ENCODE measurements at places on chromosomes 2 and 18.

GRCh38 chr18:59022167-59022945 lies 117.3 kb upstream of the SEC11C start:
- DNase-seq = no peak

DNA sequence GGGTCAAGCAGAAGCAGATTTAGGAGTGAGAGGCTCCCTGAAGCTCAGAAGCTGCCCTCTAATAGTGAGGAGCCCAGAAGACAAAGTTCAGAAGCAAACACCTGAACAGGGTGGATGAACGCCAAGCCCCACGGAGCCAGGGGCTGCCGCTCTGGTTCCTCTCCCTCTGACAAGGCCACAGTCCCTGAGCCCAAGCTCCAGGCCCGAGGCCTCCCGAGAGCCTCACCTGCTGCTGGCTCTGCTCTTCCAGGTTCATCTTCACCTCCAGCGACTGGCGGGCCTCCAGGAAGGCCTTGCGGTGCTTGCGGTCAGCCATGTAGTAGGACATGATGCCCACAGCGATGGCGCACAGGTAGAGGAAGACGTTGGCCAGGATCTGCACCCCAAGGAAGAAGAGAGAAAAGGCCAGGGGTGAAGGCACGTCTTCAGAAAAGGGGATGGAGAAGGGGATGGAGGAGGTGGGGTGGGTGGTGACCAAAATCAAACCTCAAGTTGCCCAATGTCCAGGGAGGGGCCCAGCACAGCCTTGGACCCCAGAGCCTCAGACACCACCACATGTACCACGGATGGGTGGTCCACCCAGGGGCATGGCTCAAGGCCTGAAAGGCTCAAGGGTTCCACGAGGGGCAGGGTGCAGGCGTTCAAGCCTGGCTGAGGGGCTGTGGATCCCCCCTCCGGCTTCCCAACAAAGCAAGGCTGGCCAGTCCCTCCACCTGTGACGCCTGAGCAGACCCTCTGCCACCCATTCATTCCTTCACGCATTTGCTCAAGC lies 47.5 kb downstream of the ADCY3 start:
- no peak for DNase-seq

GRCh38 chr18:3538456-3538855 lies 88.5 kb downstream of the TGIF1 start:
- DNase-seq = no peak

- no peak for DNase-seq
Observed at GRCh38 chr18:38695559-38696280, 1130.1 kb upstream of the CELF4 start.

DNA sequence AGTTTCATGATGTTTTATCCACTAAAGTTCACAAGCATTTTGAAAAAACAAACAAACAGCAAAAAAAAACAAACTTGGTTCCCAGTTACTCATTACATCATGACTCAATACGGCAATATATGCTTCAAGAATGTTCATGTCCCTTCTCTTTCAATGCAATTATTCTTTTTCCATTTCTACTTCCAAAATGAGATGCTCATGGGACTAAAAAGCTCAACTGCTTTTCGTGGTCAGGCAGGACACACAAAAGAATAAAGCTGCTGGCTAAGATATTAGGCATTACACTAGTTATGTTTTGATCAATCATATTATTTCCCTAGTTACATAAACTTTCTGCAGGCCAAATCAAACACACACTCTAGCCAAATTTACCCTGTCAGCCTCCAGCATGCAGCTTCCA lies 301.3 kb downstream of the EPHA4 start:
- DNase-seq = no peak

- no peak for DNase-seq
Observed at GRCh38 chr2:134602666-134603065, 116.1 kb downstream of the TMEM163 start.

DNA sequence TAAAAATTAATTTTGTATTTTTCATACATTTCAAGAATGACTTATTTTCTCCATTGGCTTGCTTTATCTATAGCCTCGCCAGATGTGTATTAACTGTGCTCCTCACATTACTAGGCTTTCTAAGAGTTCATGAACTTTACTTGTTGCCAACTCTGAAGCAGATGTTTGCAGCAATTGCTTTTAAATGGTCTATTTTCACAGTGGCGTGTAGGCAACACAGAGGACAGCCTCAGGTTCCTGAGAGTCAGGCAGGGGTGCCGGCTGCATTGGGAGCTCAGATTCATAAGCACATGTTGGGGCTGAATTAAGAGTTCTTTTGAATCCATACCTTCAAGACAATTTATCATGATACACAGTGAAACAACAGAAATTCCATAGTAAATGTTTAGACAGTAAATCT lies 179.2 kb upstream of the PXDN start:
- DNase-seq = no peak

DNA sequence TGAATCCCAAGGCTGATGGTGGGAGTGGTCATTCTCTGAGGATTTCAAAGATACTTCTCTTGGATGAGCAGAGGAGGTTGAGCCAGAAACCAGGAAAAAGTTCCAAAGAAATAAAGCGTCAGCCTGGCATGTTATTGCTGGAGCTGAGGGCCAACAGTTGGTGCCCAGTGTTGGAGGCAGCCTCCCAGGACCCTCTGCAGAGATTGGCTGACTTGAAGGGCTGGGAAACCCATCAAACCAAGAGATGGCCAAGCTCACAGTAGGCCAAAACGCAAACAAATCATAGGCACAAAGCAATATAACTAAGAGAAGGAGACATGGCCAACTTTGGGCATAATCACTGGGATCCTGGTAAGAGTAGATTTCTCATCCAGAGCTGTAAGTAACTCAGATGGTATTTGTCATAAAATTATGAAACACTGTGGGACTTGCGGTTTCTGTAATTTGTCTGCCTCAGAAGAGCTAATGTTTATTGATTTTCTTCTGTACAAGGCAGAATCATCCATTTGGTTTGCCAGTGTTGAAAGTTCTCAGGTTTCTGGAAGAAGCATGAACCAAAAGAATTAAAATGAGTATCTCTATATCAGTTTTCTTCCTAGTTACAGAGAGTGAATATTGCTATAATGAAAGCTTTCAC lies 108.3 kb downstream of the ATL2 start:
- DNase-seq = no peak

GRCh38 chr2:38223256-38223655 lies 147.3 kb upstream of the CYP1B1 start:
- DNase-seq = no peak

GRCh38 chr2:56474412-56475158 lies 290.8 kb downstream of the CCDC85A start:
- DNase-seq = no peak

DNA sequence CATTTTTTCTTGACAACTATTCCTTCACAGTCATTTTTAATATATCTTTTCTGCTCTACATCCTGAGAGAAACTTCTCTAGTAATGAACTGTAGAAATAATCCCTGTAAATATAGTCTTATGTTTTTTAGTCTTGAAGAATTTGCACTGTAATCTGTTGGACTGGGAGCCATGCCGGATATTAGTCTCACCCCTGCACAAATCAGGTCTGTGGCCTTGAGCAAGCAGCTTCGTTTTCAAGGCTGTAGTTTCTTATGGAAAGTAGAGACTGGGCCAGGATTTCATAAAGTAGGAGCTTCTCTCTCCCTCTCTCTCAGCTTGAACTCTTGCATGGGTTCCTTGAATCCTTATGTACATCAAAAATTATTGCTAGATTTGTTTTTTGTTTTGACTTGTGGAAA lies 8.7 kb downstream of the FARP2 start:
- DNase-seq = no peak

- no peak for DNase-seq
Observed at GRCh38 chr2:239674101-239674980, 273.5 kb upstream of the HDAC4 start.

DNA sequence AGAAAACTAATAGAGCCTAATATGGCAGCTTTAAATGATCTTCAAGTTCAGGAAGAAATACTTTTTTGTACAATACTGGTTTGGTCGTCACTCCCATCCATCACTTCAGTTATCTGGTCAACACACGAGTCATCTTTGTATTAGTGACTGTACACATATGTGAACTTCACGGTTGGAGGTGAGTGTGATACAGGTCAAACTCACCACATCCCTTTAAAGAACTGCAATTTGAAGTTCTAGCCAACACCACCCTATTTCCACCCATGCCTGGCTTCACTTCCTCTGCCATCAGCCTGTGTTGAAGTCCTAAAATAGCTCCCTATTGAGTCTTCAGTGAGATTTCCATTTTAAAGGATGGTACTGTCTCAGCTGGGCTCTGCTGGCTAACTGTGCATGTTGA lies 361.9 kb downstream of the TXNL1 start:
- no peak for DNase-seq

GRCh38 chr18:34495506-34495905 lies 214.6 kb upstream of the DTNA start:
- DNase-seq = no peak

- DNase-seq = no peak
Observed at GRCh38 chr18:75489493-75490190, 62.1 kb upstream of the SMIM21 start.

DNA sequence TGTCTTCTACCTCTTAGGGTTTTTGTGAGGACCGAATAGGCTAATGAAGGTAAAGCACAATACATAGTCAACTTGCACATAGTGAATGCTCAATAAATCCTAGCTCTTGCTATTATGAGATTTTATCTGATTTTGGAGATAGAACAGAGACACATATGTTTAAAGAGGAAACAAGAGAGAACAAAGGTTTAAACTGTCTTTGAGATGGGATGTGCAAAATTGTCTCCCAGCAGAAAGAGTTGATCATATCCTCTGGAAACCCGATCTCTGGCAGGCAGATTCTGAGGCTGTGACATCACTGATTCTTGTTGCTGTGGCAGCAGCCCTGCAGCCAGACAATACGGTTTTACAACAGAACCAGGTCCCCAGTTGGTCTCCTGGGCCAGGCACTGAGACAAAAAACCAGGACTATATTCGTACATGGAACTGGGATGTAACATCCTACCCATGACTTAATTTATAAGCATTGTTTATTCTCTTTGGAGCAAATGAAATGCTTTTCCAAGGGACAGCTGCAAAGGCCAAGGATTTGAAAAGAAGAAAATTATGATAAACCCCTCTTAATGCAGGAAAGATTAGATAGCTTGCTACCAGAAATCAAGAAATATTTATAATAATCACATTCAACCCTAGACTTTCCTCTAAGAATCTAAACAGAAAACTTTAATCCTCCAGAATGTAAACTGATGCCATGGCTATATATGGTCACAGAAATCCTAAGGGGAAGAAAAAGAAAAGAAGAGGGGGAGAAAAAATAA lies 80.2 kb downstream of the SLC8A1 start:
- no peak for DNase-seq

DNA sequence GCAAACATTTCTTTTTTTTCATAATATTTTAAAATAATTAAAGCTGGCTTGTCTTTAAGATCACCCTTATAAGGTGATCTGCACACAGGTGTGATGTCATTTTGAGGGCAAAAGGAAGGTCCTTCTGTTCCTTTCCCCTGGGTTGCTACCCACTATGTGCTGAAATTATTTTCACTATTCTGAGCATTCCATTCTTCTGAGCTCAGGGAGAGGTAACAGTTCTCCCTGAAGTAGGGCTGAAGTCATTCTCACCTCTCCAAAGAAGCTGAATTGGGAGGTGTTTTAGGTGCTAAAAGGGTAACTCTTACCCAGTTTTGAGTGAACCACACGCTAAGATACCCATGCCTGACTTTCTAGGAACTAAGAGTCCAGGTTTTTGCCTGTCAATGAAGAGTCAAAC lies 247.6 kb downstream of the SLC4A3 start:
- DNase-seq = no peak

DNA sequence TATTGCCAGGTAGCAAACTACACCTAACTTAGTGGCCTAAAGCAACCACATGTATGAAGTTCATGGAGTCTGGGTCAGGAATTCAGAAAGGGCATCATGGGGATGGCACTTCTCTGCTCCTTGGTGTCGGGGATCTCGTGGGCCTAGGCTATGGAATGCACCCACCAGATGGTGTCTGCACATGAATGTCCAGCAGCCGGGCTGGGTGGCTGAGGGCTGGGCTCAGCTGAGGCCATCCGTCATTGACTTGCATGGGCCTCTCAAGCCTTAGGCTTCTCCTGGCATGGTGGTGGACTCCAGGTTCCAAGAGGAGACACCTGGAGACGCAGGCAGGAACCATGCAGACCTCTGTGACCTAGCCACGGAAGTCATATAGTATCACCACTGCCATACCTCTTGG lies 26.0 kb upstream of the RPL31 start:
- DNase-seq = no peak

GRCh38 chr2:2157400-2157799 lies 173.7 kb downstream of the MYT1L start:
- DNase-seq = no peak

GRCh38 chr2:65382776-65383357 lies 49.5 kb downstream of the SPRED2 start:
- DNase-seq = peak; percentile 56

GRCh38 chr18:22563164-22563583 lies 145.5 kb upstream of the CTAGE1 start:
- DNase-seq = no peak

- no peak for DNase-seq
Observed at GRCh38 chr2:187851955-187852561, 297.8 kb upstream of the TFPI start.

- no peak for DNase-seq
Observed at GRCh38 chr2:27135478-27135955, 1.1 kb upstream of the PREB start.

DNA sequence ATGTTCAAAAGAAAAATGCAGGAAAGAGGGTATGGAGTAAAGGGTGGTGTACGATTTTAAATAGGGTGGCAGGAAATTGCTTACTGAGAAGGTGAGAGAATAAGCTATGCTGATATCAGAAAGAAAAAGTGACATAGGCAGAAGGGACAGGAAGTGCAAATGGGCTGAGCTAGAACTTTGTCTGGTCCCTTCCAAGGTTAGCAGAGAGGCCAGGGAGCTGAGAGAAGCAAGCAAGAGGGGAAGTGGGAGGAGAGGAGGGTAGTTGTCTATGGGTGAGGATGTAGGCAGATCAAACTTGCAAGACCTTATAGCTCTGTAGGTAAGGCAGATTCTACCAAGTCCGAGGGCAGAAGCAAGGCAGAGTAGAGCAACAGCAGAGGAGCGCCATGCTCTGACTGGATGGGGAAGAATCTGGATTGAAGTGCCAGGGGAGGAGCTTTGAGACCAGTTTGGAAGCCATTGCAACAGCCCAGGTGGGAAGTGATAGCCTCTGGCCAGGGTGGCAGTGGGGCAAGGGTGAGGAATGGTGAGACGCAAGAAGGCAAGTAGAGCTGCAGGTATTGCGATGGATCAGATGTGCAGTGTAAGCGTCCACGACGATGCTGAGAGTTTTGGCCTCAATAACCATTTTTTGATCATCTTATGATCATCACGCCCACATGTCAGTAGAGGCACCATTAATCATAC lies 134.4 kb upstream of the APCDD1 start:
- DNase-seq = no peak
